Urinary bladder (tissue), 4 donors: ENCODE measurements at places on chromosomes 13 and 19. TPM values are rescaled to one million over a fixed set of nuclear protein-coding genes. Genes with fewer than 3 reads are reported as not detected.

The CYP4F8 gene
- polyA plus RNA-seq = 1.9 TPM

The ACP5 gene
- polyA plus RNA-seq = 14.7 TPM

The KLK12 gene
- not detected for polyA plus RNA-seq

The ZFR2 gene
- polyA plus RNA-seq = 0.38 TPM

The ZNF208 gene
- polyA plus RNA-seq = 1.0 TPM
